CD8-positive, alpha-beta memory T cell (primary cell): ENCODE measurements at places on chromosomes 11 and 22.

GRCh38 chr11:94543695-94544645 is at the start of gene FUT4:
Gene FUT4 (plus strand): TSS chr11:94543921. CDS start chr11:94544134, 213 bp downstream.
- DNase-seq = peak; percentile 80

DNA sequence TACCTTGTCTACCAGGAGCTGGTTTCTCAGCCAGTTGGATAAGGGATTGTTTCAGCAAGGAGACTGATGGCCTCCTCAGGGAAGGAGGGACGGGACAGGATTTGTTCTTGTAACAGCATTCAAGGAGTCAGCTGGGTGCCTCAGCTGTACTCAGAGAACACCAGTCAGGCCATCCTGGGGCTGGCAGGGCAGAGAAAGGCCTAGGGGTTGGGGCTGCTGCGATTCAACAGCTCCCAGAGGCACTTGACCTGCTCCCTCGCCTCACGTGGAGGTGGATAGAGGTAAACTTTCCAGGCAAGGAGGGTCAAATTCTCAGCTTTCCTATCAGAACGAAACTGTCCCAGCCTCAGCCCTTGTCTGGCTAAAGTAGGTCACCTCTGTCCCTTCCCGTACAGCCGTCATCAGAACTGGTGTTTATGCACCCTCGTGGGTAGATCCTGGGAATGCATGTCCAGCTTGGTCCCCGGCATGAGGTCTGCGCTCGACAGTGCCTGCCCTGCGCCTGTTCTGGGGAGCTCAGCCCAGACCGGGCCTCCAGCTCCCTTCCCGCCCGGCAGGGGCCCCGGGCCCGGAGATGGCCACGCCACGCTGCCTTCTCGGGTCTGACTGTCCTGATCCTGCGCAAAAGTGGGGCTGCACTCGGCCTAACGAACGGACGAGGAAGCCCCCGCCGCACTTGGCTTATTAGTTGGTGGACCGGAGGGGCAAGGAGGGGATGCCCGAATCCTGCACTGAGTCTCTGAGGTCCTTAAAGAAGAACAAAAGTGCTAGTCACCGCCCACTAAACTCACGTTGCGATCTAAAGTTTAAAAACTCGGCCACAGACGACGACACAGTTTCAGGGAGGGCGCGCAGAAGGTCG is 762 bp upstream of the CCDC134 start:
- no peak for DNase-seq

GRCh38 chr11:21133722-21134121 is 464.3 kb downstream of the NELL1 start:
- no peak for DNase-seq

GRCh38 chr11:6225896-6226295 is 8.5 kb downstream of the FHIP1B start:
- no peak for DNase-seq

GRCh38 chr11:70315716-70316115 is 45.2 kb downstream of the PPFIA1 start:
- no peak for DNase-seq

DNA sequence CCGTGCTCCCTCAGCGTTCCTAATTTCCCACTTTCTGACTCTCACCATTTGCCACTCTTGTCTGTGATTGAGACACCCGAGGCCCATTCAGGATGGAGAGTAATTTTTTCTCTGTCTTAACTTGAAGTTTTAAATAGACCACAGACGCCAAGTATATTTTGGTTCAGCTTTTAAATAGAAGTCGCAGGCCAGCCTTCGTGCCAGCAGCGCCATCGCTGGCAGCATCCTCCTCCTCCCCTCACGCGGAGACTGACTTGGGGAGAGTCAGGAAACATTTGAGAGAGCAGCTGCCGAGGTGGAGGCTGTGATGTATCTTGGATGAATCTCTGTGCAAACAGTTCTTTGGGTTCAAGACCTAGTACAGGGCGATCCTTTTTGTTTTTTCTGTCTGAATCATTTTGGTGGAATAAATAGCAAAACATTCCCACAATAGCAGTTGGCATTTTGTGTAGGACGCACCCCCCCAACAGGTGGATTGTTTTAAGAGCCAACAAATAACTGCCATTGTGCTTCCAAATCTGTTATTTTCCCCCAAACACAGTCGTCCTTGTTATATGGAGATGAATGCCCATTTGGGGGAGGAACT is 889 bp upstream of the DMC1 start:
- peak; percentile 2 for DNase-seq

- DNase-seq = no peak
Measured at GRCh38 chr11:57615308-57615707, 17.8 kb downstream of the SERPING1 start.

- DNase-seq = no peak
Measured at GRCh38 chr11:68525930-68526329, 65.4 kb downstream of the PPP6R3 start.

- DNase-seq = no peak
Measured at GRCh38 chr11:100908746-100909145, 220.9 kb downstream of the PGR start.

DNA sequence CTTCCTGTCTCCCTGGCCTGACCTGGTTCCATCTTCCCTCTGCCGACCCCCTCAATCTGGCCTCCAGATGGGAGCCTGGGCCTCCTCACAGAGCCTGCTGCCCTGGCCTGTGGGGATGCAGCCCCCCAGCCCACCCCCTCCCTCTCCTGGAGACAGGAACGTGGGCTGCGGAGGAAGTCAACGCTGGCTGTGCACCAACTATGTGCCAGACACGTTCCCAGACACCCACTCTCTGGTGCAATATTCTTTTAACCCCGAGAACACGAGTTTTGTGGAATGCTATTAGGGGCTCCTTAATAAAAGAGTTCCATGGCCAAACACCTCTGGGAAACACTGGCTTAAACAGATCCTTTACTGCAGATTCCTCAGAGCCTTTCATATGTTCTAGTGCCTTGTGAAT is 15.9 kb downstream of the WNT11 start:
- DNase-seq = no peak

DNA sequence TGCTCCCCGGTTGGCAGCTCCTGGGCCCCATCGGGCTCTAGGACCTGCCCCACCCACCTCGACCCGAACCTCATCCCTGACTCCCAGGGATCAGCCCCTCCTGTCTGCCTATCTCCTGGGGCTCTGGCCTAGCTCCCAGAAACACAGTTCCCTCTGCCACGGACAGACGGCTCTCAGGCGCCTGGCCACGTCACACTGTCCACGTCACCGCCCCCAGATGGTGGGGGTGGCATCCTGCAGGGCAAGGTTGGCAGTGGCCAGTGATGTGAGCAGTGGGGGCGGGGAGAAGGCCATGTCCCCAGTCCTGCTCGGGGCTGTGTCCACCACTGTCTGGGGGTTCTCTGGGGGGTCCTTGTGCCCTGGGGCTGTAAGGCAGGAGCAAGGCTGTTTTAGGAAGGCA is 29.2 kb downstream of the SYT7 start:
- no peak for DNase-seq

DNA sequence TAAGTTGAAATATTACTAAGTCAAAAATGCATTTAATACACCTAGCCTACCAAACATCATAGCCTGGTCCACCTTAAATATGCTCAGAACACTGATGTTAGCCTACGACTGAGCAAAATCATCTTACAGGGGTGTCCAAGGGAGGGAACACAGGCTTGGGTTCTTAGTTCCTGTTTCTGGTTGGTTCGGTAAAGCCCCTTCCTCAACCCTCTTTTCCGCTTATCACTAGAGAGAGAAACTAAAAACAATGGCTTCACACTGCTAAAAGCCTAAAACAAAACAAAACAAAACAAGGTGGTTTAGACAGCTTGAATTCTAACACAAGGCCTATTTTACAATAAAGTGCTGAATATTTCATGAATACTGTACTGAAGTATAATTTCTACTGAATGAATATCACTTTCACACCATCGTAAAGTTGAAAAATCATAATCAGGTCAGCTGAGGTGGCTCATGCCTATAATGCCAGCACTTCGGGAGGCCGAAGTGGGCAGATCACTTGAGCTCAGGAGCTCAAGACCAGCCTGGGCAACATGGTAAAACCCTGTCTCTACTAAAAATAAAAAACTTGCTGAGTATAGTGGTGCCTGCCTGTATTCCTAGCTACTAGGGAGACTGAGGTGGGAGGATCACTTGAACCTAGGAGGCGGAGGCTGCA is 118.0 kb downstream of the SIK3 start:
- DNase-seq = no peak

DNA sequence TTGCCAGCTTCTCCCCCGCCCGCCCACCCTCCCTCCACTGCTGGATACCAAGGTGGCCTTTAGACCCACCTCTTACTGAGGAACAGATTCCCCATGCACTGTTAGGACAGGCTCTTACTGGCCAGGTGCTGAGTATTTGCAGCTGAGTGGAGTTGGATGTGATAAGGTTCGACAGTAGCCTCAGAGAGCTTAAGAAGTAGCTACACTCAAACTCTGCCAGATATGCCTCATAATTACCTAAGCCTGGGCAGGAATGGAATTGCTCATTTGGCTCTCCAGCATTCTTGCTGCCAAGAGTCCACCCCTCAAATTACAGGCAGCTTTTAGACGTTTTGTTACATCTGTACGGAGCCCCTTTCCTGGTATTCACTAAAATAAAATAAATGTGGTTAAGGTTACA is 9.6 kb downstream of the FAM181B start:
- DNase-seq = no peak

- DNase-seq = no peak
Measured at GRCh38 chr11:69075421-69076128, 26.8 kb downstream of the TPCN2 start.
